ENCODE measurements at places on chromosomes 5 and 9.

DNA sequence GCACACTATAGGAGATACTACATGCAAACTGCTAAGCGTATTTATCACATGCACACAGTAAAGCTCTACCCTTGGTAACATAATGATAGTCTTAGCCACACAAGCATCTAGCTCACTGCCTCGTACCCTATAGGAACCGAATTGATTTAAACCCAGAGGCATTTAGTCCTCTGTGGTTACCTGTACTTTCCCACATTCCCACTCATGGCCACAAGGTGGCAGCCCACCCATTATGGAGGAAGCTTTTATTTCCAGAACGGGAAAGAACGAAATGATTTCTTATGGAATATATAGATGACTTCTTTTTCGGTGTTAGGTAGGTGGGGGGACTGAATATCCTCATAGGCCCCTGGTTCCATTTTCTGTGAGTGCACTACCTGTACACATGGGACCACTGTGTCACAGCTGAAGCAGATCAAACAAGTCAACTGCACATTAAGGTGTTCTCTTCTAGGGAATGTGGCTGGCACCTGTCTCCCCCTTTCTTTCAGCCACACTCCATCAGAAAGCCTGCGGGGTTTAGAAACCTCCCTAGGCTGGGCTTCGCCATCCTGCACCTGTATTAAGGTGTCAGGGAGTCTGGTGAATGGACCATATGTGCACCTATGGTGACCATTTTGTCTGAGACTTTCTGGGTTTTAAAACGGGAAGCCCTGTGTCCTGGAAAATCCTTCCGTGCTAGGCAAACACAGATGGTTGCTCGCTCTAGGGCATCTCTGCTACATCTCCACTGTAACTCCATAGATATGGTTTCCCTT is 313.2 kb downstream of the SLIT3 start:
- peak; percentile 30 for DNase-seq

- no peak for DNase-seq
Observed at GRCh38 chr9:123000371-123001068, 32.9 kb upstream of the GPR21 start.

DNA sequence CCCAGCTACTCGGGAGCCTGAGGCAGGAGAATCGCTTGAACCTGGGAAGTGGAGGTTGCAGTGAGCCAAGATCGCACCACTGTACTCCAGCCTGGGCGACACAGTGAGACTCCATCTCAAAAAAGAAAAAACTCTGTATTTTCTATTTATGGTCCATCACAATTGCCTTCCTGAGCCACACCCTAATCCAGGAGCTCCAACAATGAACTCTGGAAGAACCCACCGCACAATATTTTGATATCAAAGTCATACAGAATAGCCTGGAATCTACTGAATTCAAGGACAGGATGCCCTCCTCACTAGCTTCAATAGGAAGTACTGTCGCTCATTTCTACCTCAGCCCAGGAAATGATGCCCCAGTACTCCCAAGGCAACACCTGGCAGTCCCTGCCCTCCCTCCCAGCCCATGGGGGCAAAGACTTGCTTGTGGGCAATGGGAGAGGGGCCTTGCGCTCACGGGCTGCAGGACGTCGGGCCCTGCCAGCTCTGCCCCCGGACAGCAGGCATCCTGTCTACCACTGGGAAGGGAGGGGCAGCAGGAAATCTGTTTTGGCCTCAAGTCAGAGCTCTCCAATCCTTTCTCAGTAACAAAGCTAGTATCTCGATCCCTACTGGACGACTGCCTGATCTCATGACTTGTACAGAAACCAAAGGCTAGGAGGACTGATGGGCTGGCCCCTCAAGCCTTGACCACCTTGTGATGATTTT is 19.7 kb downstream of the UBAC1 start:
- DNase-seq: no peak

DNA sequence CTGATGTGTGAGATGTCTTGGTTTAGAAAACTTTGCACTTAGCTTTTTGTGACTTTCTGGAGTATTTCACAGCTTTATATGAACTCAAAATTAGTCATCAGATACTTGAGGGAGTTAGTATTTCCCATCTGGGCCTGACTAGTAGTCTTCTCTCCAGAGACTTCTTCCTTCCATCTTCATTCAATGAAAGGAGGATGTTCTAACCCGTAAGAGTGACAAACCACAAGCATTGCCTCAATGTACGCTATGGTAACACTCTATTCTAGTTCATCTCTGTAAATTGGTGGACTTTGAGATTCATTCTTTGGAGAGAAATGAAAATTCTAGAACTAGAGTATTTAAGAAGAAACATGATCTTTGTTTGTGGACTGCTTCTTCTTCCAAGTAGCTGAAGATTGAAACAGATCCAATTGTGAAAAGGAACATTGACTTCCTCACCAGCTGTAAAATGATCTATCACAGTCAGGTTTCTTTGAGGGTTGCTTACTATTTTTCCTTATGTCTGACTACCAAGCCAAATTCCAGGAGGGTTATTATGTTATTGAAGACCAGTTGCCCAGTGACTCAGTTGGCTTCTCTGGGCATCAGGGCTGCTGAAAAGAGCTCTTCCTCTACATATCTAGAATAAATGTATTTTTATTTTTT is 157.6 kb downstream of the SLC12A2 start:
- DNase-seq: no peak

DNA sequence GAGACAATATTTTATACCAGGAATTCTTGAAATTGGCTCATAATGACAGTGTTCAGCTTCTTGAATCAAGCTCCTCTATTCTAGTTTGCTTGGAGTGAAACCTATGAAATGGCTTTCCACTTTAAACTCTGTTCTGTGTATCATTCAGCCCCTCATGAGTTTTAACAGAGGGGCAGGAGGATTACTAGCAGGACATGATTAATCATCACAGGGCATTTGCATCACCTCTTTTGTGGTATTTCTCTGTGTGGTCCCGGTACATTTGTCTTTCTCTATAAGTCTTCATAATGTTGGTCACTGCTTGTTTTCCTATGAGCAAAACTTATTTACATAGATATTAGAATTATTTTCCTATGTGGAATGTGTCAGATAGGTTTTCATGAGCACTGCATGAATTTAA is 21.2 kb downstream of the CAST start:
- no peak for DNase-seq

- DNase-seq: no peak
Observed at GRCh38 chr9:3277200-3277599, 248.6 kb downstream of the RFX3 start.

- DNase-seq: peak; percentile 51
Observed at GRCh38 chr9:99807276-99807852, 14.3 kb upstream of the NR4A3 start.

DNA sequence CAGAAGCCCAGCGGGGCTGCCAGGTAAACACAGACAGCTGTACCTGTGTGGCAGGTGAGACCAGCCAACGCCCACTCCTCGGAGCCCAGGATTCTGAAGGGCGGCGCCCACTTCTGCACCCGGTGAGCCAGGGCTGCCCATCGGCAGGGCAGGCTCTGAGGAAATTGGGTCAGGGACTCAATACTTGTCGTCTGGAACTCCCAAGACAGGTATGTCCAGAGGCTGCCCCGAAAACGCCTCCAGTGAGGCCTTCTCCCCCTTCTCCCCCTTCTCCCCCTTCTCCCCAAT is 19.8 kb downstream of the GLT6D1 start:
- DNase-seq: no peak

DNA sequence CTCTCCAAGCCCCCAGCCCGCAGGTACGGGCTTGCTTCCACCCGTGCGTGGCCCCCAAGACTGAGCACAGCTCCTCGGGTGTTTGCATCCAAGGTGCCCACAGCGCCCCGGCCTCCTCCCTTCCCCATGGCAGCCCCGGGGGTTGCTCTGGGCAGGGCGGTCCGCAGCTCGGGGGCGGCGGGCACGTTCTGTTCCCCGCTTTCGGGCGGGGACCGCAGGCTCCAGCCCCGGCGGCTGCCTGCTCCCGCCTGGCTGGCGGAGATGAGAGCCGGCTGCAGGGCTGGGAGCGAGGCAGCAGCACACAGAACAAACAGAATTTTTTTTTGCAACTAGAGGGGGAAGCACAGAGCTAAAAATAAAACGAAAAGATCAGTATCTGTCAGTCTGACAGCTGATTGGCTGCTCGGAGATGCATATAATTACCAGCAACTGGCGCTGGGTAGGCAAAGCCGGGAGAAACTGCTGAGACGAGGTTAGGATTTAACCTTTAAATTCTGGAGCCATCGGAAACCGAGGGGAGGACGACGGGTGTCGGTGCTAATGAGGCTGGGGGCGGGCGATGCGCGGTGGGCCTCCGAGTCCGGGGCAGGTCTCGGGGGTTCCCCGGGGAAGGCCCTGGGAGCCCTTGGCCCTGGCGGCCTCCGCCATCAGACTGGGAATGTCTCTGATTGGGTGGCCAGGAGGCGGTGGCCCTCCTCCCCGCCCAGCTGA is 142.7 kb upstream of the IER5L start:
- peak; percentile 22 for DNase-seq

- no peak for DNase-seq
Observed at GRCh38 chr9:125748446-125749099, 1.4 kb downstream of the PBX3 start.

DNA sequence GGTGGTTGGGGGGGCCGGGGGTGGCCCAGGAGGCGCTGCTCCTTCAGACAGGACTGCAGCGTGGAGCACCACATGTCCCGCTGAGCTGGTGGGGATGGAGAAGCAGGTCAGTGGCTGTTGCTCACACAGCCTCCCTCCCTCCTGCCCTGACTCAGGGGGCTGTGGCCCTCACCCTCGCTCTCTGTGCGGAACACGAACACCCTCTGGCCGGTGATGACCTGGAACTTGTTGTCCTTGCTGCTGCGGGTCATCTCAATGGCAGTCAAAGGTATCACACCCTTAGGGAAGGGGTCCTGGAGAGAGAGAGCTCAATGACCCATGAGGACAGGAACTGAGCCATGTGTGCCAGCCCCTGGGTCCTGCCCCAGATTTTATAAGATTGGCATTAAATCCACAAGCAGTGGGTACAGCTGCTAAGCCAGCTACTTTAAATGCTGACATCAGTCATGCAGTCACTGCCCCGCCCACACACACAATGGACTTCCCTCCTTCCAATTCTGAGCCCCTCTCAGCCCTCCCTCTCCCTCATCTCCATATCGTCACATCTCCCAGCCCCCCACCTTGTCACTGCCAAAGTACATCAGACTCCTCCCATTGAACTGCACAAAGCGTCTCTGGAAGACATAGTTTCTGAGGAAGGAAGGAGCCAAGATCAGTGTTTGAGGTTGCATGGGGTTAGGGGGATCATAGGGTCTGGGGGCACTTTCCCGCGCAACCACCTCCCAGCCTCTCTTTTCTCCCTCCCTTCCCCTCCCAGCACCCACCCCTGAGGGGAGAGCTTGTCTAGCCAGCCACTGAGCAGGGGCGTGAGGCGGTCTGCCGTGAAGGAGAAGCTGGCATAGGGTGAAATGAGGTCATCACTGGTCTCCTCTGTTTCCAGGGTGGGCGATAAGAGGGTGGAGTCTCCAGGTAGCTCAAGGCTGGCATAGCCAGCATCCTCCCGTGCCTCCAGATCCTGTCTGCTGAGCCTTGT is 8.9 kb downstream of the ARAP3 start:
- no peak for DNase-seq

GRCh38 chr9:91422758-91423711 is 597 bp downstream of the NFIL3 start:
- DNase-seq: peak; percentile 36

GRCh38 chr5:35313291-35313690 is 83.0 kb upstream of the PRLR start:
- no peak for DNase-seq

DNA sequence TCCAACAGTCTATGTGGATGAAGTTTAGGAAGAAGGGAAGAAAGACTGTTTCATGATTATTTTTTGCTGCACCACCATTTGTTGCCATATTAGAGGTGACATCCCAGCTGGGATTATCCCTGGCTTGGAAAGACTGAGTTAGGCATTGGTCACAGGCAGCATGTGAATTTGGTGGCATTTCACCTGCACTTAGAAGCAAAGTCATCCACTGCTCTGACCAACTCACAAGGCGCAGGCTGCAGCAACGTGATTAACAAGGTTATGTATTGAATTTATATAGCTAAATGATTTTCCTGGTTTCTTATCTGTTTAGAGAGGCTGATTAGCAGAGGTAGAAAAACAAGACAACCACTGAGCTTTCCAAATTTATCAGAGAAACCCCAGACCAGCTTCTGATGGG is 2.7 kb downstream of the FYB1 start:
- no peak for DNase-seq

DNA sequence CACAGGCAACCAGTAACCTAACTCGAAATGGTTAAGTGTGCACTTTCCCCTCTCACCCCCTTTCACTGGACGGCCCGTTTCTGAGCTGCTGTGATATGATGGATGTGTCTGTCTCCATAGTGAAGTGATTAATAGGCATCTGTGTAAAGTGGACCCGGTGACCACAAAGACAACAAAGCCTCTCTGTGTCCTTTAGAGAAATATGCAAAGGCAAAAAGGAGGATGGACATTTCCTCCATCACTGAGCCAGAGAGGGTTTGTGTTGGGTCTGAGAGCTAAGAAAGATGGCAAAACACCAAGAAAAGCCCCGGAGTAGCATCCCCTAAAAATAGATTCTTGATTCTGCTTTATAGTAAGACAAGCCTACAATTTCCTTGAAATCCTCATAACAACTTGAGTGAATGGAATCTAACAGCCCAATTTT is 120.6 kb downstream of the SEMA6A start:
- no peak for DNase-seq

- DNase-seq: no peak
Observed at GRCh38 chr9:86200599-86201162, 58.8 kb downstream of the C9orf153 start.

DNA sequence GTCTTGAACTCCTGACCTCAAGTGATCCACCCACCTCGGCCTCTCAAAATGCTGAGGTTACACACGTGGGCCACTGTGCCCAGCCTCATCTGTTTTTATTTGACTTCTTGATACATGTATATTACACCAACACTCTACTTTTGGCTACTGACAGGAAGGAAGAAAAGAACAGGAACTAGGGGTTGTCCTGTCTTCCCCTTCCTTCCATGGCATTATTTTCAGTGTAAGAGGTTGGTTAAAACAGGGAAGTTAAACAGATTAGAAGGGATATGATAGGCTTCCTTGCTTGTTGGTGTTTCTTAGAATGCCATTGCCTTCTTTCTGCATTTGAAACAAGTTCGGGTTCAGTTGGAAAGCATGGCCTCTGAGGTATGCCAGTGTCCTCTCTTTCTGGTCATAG is 312.8 kb downstream of the NDUFS4 start:
- DNase-seq: no peak

- DNase-seq: no peak
Observed at GRCh38 chr5:1544294-1544961, 20.7 kb upstream of the LPCAT1 start.

- no peak for DNase-seq
Observed at GRCh38 chr5:111498346-111498745, 14.0 kb downstream of the STARD4 start.

- DNase-seq: no peak
Observed at GRCh38 chr9:19385786-19386501, 5.9 kb upstream of the RPS6 start.

GRCh38 chr5:40098313-40098712 is 581.4 kb upstream of the PTGER4 start:
- no peak for DNase-seq

DNA sequence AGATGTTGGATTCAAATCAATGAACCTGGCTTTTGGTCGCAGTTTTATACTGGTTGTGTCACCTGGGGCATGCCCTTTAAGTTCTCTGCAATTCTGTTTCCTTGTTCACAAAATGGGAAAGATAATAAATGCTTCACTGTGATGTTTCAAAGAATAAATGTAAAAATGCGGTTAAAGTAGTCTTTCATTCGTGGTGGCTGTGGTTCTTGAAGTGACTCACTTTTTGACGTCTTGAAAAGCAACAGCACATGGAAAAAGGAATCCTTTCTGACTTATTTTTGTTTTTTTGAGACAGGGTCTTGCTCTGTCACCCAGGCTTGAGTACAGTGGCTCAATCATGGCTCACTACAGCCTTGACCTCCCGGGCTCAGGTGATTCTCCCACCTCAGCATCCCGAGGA is 88.4 kb upstream of the SLIT3 start:
- DNase-seq: no peak

GRCh38 chr5:157520911-157521703 is 54.5 kb downstream of the ADAM19 start:
- no peak for DNase-seq

Measured in activated CD8-positive, alpha-beta memory T cell treated with anti-CD3 and anti-CD28 coated beads for 1 hour (primary cell).